ENCODE measurements at places on chromosomes 11 and 22. TPM values are rescaled to one million over a fixed set of nuclear protein-coding genes. Genes with fewer than 3 reads are reported as not detected.

The XKR3 gene
- total RNA-seq, result not detected

The LRRC4C gene
- total RNA-seq, result not detected

The FAM111B gene
- total RNA-seq, result 7.7 TPM

The FBLN1 gene
- 50.4 TPM for total RNA-seq

The AGBL2 gene
- total RNA-seq, result 0.86 TPM

The PGA5 gene
- not detected for total RNA-seq

The OR8D1 gene
- total RNA-seq, result not detected

The GPHA2 gene
- total RNA-seq, result not detected

The PIWIL4 gene
- 0.39 TPM for total RNA-seq

The HTATIP2 gene
- total RNA-seq, result 207 TPM

The KCNQ1OT1 gene
- total RNA-seq, result 0.03 TPM

The GLYAT gene
- not detected for total RNA-seq

The TRIM51 gene
- total RNA-seq, result not detected

The FUT4 gene
- 2.8 TPM for total RNA-seq

The C22orf42 gene
- not detected for total RNA-seq

The PHF21B gene
- 0.61 TPM for total RNA-seq

The B4GAT1 gene
- 17.8 TPM for total RNA-seq

The GAS2 gene
- total RNA-seq, result 0.58 TPM

The NRXN2 gene
- 0.22 TPM for total RNA-seq

The FJX1 gene
- total RNA-seq, result 39.3 TPM

The CRYBB2 gene
- total RNA-seq, result not detected

The P2RY6 gene
- total RNA-seq, result 10.4 TPM

The AQP11 gene
- total RNA-seq, result 2.0 TPM

The CCDC89 gene
- total RNA-seq, result not detected

The OOSP2 gene
- total RNA-seq, result not detected

The YPEL4 gene
- total RNA-seq, result 0.32 TPM

The IGF2 gene
- total RNA-seq, result 3.5 TPM

The TYR gene
- not detected for total RNA-seq

The SAA4 gene
- not detected for total RNA-seq

The PARVA gene
- 25.9 TPM for total RNA-seq

The SHISA8 gene
- total RNA-seq, result not detected

The SLC22A9 gene
- total RNA-seq, result not detected

The HEPHL1 gene
- total RNA-seq, result not detected

Data from A549 treated with GW870086 at 1 μM for 4 hours (cell line).